ENCODE measurements at places on chromosomes 7 and 10.

- no peak for DNase-seq
These were observed 173.9 kb upstream of the SLC25A13 start for GRCh38 chr7:96495751-96496216.

DNA sequence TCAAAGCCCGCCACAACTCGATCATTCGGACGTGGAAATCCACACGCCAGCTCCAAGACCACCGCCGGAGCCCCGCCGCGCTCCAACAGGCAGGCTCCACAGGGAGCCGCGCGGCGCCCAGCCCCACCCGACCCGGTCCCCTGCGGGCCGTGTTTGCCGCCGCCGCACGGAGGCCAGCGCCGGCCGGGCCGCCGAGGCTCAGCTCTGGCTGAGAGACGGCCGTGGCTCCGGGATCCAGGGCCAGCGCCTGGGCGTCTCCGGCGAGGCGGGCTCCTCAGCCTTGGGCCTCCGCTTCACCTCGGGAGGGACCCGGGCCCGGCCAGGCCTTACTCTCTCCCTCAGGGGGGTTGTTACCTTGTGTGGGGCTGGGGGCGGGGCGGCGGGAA is 333 bp downstream of the SMNDC1 start:
- DNase-seq, result peak; percentile 75

GRCh38 chr7:13524076-13524475 is 465.4 kb downstream of the ETV1 start:
- no peak for DNase-seq

DNA sequence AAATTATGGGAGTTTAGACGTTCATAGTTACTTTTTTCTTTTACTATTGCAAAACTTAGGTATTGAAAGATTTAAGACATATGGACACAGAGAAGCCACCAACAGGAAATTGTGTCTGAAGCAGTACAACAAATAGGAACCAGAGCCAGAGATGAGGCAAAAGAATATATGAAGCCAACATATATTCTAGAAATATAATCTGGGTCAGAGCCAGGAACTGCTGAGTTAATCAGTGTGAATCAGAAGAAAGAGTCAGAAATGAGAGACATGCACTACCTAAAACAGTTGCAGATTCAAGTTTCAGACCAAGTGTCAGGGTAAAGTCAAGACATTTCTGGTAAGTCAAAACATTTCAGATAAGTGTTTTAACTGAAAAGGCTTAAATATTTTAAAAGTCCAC is 67.7 kb downstream of the DGKB start:
- peak; percentile 83 for DNase-seq

GRCh38 chr7:152465119-152465387 is 29.2 kb upstream of the KMT2C start:
- no peak for DNase-seq

DNA sequence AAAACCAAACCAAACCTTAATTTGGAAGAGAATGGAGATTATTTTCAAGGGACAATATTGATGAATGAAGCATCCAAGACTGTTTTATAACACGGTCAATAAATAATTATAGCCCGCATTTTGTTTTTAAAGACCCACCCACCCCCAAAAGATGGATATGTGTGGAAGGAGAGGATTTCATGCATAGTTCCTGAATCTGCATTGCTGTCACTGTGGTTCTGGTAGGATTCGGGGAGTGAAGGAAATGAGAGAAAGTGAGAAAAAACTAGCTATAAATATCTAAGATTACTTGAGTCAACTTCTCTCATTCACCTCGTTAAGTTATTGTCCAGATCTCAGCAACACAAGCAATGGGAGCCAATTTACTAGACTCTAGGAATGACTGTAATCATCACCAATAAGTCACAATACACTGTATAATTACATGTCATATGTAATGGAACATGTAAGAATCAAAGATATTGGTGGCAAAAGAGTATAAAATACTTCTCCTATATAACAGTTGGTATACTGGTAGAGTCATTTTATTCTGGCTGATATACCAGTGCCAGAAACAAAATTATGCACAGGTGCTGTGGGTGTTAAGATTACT is 30.2 kb downstream of the NAMPT start:
- DNase-seq, result no peak

DNA sequence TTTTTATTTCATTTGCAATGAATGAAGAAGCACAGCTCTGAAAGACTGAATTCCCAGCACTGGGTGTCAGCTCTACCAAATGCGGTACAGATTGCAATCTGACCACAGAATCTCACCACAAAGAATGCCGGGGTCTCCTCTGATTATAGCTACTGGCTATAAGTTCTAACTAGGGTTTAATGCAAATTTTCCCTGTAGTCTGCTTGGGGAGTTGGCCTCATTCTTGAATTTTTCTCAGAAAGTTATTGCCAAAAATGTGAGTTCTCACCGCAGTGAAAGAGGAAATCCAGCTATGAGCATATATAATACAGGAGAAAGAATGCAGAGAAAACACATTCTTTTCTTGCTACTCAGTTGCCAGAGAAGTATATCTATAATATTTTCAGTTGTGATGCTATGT is 1255.7 kb upstream of the LRRTM3 start:
- no peak for DNase-seq

DNA sequence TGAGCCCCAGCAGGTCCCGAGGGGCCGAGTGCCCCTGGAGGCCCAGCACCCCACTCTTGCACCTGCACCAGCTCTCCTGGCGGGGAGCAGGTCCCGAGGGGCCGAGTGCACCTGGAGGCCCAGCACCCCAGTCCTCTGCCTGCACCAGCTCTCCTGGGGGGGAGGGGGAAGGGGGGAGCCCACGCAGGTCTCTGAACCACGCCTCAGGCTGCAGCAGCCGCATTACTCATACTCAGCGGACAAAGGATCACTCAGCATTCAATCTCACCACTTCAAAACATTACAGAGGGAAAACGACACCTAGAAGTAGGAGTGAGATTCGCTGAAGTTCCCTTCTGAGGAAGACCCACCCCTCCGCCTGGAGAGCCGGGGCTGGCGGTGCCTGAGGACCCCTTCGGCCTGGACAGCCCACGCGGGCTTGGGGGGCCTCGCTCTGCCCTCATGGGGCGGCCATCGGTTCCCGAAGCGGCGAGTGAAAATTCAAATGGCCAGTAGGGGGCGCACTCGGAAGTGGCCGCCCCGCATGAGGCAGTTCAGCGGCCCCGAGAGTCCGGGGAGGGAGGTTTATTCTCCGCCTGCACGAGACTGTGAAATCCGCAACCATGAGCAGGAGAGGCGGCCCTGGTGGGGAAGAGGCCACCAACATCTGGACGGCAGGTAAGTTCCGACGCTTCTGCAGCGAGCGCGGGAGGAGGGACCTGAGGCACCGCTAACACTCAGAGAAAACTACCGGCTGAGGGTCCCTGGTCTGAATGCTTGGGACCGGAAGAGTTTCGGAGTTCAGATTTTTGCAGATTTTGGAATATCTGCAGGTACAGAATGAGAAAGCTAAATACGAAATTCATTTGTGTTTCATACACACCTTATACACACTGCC is 1.1 kb upstream of the GPER1 start:
- peak; percentile 81 for DNase-seq

GRCh38 chr7:110760341-110760740 is 330.6 kb upstream of the LRRN3 start:
- no peak for DNase-seq

DNA sequence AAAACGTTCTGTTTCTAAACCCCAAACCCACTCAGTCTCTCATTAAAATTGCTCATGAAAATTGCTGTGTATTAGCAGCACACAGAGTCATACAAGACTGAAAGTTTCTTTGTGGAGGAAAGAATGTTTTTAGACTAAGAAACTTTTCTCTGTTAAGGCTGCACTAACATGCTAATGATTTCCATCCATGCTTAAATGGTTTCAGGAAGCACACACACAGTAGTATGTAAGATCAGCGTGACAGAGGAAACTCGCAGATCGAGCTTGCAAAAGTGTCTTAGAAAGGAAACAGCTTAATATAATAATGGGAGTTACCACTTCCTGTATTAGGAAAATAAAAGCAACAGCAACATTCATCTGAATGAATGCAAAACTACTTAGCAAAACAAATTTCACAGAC is 112.7 kb downstream of the ICA1 start:
- no peak for DNase-seq

GRCh38 chr7:41029072-41029499 is 673.8 kb downstream of the INHBA start:
- DNase-seq, result peak; percentile 97

GRCh38 chr7:20064974-20065862 is 152.0 kb downstream of the MACC1 start:
- peak; percentile 81 for DNase-seq

DNA sequence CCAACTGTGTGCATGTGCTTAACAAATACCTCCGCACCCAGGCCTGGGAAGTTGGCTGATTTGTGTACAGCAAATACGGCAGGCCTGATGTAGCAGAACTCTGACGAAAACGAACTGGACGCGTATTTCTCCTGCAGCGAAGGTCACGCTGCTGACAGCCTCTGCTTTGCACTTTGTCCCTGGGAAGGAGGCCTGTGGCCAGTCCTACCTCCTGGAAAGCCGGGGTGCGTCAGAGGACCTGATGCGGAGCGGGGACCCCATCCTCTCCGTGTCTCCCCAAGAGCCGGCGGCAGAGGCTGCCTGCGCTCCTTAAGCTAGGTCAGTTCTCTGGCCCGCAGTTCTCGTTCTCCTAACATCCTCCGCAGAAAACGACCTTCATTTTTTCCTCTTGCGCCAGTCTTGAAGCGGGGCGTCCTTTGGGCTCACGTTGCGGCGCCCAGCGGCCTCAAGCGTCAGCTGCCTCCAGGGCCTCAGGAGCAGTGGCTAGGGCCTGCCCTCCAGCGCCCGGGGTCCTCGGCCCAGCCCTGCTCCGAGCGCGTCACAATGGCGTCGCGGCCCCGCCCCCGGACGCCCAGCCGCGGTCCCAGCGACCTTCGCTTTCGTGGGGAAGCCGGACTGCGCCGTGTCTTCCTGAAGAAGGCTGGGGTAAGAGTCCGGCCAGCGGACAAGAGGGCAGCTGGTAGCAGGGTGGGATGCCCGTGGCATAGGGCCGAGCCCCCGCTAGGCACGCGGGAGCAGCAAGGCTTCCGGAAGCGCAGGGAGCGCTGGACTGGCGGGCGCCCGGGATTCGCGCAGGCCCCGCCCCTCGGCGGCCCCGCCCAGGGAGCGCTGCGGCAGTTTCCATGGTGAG is at the start of gene ZNF487:
TSS of gene ZNF487 (plus strand) at position 821 of the 850 bp plus-strand sequence. CDS start 38,703 bp downstream, outside the sequence.
- peak; percentile 95 for DNase-seq

DNA sequence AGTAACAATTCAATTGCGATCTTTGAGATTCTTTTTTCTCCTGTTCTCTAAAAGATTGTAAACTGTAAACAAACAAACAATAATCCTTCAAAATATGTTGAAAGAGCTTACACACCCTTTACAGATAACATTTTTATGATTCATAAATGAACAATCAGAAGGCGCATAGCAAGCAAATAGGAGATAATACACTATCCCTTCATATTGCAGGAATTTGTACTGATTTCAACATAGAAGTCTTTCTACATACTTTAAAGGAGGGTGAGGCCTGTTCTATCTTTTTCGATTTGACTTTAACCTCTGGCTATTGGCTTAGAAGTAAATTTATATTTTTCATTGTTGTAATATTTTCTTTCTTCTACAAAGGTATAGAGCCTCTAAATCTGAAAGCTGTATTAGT is 57.2 kb downstream of the TFEC start:
- no peak for DNase-seq

DNA sequence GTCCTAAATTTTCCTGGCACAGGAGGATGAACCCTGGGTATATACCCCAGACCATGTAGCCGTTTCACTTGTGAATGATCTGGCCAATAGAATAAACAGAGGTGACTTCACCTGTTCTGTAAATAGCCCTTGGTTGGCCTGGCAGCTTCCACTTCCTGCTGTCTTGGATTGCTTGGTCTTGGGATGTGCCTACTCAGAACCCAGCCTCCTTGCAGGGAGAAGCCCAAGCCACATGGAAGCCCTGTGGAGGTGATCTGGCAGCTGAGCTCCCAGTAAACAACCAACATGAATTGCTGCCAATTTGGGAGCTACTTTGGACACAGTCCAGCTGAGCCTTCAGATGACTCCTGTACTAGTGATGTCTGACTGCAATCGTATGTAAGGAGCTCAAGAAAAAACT is 4.8 kb upstream of the RAPGEF5 start:
- peak; percentile 5 for DNase-seq

DNA sequence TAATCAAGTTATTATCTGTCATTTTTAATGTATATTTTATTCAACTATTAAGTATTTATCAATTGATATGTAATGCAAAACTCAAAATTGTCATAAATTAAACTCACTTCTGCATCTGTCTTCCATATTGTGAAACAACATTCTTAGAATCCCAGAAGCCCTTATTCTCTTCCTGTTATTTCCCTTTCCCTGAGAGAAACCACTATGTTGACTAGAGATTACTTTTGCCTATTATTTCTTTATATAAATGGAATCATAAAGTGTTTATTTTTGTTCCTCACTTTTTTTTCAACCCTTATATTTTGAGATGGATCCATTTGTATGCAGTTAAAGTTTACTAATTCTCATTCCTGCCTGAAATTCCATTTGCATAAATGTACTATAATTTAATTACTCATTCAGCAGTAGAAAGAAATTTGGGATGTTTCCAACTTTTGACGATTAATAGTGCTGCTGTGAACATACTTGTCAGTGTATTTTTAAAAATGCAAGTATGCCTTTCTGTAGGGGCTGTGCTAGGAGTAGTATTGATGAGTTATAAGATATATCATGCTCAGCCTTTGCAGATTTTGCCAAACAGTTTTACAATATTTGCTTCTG is 211.2 kb downstream of the SEMA3D start:
- DNase-seq, result peak; percentile 63

- DNase-seq, result peak; percentile 48
These were observed 23.7 kb upstream of the WNT16 start for GRCh38 chr7:121305109-121305508.

GRCh38 chr7:49418963-49419362 is 354.5 kb upstream of the VWC2 start:
- no peak for DNase-seq

DNA sequence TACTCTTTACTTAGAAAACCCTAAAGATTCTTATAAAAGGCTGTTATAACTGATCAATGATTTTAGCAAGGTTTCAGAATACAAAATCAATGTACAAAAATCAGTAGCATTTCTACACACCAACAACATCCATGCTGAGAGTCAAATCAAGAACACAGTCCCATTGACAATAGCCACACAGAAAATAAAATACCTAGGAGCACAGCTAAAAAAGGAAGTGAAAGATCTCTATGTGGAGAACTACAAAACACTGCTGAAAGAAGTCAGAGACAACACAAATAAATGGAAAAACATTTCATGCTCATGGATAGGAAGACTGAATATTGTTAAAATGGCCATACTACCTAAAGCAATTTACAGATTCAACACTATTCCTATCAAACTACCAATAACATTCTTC is 427.0 kb downstream of the KCNMA1 start:
- no peak for DNase-seq

- DNase-seq, result no peak
These were observed 355.2 kb downstream of the TNS3 start for GRCh38 chr7:47226696-47227095.

Data from GM23248 (cell line).